ENCODE measurements at places on chromosomes 2 and 18.
A peak's percentile ranks its signal among the peaks of the same experiment; 100 is the strongest.

GRCh38 chr2:177675350-177675821, 282.8 kb downstream of the AGPS start:
- no peak for DNase-seq

GRCh38 chr2:65227020-65227455, 593 bp upstream of the ACTR2 start:
- DNase-seq = peak; percentile 65

- no peak for DNase-seq
These were observed 195.1 kb upstream of the TWIST2 start for GRCh38 chr2:238652771-238653157.

- peak; percentile 86 for DNase-seq
These were observed 3.2 kb downstream of the CFLAR start for GRCh38 chr2:201118961-201119854.

DNA sequence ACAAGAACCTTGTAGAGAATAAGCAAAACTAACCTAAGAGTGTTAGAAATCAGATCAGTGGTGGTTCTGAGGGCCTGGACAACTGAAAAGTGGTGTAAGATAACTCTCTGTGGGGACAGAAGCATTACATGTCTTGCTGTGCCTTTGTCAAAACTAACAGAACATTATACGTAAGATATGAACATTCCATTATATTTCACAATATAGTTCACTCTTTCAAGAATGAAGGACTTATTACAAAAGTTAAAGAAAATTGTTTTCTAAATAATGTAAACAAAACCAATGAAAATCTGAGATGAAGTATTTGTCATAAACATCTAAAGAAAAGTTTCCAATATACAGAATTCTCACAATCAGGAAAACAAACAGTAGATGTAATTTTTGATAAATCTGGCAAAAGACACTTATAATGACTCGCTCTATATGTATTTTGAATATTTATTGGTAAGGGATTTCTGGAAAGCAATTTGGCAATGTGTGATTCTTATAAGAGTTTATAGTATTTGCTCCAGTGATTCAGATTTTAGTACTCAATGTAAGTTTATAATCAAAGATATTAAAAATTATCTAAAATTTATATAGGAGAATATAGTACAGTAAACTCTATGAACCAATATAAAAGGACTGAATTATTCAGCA, 258.4 kb downstream of the CD226 start:
- DNase-seq = no peak

DNA sequence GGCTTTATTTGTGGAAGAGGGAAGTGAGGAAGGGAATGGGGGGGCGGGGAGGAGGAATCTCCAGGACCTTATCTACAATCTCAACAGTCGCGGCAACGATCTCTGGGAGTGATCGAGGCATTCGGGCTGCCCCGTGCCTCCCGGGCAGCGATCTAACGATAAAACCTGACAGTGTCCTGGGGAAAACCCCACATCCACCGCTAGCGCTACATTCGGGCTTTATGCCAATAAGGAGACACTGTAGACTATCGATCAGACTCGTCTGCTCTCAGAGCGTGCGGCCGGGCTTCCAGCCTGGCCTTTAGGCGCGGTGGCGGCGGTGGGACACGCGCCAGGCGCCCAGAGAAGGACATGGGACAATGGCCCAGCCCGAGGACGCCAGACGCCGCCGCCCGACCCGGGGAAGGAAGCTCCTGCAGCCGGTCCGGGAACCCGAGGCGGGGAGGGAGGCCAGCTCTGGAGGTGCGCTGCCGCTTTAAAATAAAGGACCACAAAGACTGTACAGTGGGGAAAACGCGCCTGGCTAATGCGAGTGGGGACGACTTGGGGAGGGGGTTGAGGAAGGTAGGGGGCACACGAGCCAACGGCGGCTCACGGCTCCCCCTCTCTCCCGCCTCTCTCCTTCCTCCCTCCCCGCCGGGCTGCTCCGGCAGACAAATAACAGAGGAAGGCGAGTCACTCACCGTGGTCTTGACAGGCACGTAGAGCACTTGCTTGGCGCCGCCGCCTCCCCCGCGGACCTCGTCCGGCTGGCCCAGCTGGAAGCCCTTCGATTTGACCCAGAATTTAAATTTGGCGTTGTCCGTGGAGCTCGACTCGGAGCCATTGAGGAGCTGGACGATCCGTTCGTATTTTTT, 2.2 kb downstream of the NOL4 start:
- DNase-seq = no peak

DNA sequence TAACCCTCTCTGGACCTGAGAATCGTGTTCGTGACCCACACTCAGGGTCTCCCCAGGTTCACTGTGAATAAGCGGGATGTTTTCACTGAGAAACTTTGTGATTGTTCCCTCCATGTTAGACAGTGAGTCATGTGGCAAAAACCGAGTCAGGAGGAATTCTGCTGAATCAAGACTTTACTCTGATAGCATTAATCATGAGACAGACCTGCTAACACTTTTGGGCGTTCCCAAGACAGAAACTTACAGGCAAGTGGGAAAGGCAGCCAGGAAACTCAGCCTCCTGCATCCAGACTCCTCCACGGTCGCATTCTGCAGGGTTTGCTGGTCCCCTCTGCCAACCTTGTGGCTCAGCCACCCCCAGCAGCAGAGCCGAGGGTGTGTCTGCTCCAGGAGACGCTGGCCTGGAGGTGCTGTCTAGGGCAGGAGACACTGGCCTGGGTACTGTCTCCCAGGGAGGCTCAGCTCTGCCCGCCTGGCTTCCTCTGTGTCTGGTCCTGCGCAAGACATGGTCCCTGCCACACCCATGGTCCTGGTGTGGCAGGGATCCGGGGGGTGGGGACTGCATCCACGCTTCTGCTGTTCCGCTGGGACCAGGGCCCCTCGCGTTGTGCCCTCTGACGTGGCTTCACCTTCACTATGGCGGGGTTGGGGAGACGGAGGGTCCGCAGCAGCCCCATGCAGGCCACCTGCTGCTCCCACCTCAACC, 177.4 kb downstream of the TWIST2 start:
- no peak for DNase-seq

GRCh38 chr2:50641633-50642032, 390.3 kb downstream of the NRXN1 start:
- no peak for DNase-seq

GRCh38 chr18:63040788-63041410, 278.7 kb downstream of the BCL2 start:
- no peak for DNase-seq

DNA sequence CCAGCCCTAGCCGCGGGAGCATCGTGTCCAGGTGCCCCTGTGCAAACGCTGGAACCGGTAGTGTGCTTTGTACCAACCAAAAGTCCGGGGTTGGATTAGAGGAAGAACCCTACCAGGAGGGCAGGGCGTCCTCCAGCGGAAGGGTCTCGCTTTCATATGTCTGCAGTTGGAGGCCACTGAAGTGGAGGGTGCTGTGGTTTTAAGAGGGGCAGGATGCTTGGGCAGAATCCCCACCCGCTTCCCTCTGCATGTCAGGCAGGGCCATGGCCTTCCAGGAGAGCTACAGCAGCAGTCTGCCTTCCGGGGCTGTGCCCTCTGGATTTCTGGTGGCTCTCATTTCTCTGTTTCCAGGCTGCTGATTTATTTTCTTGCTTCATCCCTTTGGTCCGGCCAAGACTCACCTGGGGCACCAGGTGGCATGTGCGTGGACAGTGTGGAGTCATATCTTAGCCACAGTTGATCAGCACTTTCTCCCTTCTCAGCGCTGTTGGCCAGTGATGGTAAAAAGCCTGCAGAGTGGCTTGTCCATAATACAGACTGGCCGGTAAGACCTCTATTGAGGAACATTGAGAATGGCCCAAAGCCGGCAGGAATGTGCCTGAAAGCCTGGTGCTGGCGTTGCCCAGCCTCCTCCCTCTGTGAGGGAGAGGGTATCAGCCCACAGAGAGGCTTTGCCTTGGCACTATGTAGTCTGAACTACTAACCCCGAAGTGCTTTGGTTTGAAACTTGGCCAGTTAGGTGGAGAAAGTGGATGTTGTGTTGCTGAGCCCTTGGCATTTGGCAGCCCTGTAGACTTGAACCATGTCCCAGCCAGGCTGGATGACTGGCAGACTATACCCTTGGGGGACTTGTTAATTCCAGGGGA, 1.8 kb downstream of the AGAP1 start:
- DNase-seq = no peak

GRCh38 chr18:76859474-76860339, 37.4 kb downstream of the ZNF236 start:
- DNase-seq = no peak

DNA sequence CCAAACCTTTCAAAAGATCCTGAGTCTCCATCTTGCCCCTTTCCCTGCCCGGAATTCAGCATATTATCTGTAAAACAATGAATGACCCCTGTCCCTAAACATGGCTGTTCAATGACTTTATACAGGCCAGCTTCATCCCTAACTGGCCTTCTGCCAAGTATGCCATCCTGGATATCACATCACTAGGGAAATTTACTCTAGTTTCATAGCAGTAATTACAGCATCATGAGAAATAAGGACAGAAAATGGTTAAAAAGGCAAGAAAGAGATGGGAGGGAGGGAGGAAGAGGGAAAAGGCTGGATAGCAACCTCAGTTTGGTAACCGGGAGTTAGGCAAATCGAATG, 4.4 kb downstream of the MBOAT2 start:
- DNase-seq = no peak

DNA sequence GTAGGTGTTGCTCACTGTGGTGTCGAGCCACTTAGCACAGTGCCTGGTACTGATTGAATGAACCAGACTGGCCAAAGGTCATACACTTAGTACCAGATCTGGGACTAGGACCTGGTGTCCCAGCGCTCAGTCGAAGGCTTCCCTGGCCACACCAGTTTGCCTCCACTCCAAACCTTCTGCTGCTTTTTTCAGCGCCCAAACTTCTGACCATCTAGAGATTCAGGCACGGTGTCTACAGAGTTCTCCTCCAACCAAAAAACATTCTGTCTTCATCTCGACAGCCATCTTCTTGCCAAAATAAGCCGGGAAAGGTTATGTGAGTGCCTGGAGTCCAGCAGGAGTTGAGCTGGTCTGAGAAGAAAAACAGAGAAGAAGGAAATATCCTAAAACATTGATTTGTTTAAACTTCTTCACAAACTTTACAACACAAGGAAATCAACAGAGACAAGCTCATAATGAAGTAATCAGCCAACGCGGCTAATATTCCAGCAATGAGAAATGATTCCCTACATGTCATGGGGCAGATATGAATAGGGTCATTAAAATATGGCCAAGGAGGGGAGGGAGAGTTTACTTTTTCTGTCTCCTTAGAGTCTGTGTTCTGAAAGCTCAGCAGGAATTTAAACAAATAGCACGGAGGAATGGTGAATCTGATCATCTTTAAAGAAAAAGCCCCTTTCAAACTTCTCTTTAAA, 2.3 kb upstream of the GLI2 start:
- no peak for DNase-seq

- peak; percentile 18 for DNase-seq
These were observed 1809.0 kb downstream of the SUCLG1 start for GRCh38 chr2:82650038-82650437.

DNA sequence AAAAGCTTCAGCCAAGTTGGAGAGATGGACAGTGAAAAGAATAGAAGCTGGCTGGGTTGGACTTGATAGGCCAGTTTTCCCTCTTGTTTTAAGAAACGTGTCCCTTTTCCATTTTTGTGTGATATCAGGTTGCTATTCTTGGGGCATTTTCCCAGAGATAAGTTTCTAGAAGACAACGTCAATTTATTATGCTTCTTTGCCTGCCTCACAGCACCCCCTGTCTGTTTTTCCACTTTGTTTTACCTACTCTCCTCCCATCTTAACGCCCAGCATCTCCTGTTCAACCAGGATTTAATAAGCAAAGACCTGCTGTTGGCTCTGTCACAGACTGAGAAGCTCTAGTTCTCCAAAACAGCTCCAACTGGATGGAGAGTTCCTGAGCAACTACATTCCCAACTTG, 317.8 kb upstream of the ZNF521 start:
- no peak for DNase-seq

GRCh38 chr2:136025057-136025973, 39.9 kb upstream of the DARS1 start:
- no peak for DNase-seq

GRCh38 chr18:14930076-14930475, 182.1 kb downstream of the ANKRD30B start:
- no peak for DNase-seq

- no peak for DNase-seq
These were observed 1635.0 kb upstream of the ACVR2A start for GRCh38 chr2:146209842-146210275.

GRCh38 chr2:190425221-190425866, 17.2 kb downstream of the MFSD6 start:
- DNase-seq = no peak

- no peak for DNase-seq
These were observed 150.7 kb downstream of the THADA start for GRCh38 chr2:43444989-43445645.

DNA sequence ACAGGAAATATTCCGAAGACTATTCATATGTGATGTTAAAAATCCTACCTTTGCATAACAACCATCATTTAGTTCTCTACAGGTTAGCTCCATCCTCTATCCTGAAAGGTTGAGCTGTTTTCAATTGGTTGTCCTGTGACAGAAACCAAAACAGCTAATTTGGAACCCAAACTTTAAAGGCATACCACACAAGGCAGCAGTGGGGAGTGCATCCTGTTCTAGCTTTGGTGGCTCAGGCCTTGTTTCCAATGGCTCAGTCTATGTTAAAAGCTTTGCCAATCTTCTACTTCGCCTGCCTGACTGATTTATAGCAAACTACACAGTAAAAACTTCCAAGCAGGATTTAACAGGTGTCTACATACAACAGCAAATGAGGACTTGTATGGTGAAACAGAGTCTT, 3.2 kb downstream of the CD226 start:
- DNase-seq = no peak

DNA sequence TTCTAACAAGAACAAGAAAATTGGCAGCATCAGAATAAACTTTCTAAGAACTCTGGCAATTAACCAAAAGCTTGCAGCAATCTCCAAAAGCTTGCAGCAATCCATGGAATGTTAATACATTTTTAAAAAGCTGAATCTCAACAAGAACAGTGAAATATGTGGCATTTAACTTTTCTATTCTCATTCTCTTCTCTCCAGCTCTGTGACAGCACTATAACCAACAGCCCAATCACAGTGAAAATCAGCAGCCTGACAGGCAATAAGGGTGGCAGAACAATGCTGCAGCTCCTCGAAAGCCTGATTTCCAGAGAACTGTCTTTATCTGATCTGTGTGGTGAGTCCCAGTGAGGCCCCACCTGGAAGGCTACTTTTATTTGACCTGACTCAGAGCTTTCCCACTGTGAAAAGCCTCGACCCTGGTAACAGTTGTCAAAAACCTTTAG, 60.0 kb downstream of the TMEM131 start:
- DNase-seq = peak; percentile 49

- DNase-seq = no peak
These were observed 9.9 kb downstream of the L3MBTL4 start for GRCh38 chr18:6404834-6405233.

DNA sequence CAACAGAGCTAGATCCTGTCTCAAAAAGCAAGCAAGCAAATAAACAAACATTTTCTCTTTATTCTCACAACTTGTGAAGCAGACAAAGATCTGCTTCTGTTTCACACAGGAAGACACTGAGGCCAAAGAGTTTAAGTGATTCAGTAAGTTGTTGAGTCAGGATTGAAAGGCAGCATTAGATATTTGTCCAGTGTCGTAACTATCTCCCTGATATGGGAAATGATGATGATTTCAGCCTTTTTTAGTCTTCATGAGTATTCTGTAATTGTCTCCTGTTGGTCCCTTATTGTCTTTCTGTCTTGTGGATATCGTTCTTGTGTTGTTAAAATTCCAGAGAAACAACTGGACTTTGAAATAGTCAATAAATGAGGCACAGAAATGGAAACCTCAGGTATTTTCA, 59.6 kb downstream of the GATA6 start:
- no peak for DNase-seq
